GDM1 (cell line): ENCODE measurements at places on chromosomes 11 and 22.

- DNase-seq: no peak
Observed at GRCh38 chr11:1178201-1178885, 20.6 kb downstream of the MUC5AC start.

DNA sequence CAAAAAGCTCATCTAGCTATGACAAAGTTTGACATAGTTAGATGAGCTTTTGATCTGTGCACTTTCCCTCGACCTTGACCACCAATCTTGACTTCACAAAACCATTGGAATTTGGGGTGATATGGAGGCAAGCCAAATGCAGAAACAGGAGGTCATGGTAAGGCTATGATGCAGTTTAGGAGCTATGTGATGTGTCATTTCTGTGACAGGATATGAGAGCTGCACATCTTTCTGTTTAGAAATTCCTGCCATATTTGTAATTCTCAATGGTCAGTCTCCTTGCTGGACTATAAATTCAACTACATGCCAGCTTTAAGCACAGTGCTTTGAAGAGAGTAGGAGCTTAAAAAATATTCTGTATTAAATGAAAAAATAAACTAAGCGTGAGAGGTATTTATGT, 12.9 kb downstream of the OR51B6 start:
- no peak for DNase-seq

GRCh38 chr11:91880660-91881059, 344.0 kb upstream of the FAT3 start:
- DNase-seq: no peak

GRCh38 chr11:85749884-85750283, 61.1 kb downstream of the SYTL2 start:
- DNase-seq: no peak

DNA sequence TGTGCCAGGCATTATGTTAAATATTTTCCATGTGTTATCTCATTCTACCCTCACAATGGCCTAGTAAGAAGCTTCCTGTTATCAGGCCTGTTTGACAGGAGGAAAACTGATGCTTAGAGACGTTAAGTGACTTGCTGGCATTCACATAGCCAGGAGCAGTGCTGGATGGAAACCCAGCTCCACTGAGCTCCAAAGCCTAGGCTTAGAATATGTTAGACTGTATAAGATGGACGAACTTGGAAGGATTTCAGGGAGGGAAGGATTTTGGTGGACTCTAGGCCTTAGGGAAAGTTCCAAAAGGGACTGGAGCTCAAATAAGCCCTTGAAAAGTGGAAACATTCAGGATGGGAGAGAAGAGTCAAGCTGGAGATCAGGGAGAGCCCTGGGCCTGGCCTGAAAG, 2.1 kb downstream of the CD44 start:
- DNase-seq: no peak

GRCh38 chr11:34382532-34383276, 24.9 kb upstream of the ABTB2 start:
- DNase-seq: peak; percentile 10

GRCh38 chr11:26204101-26204500, 127.8 kb upstream of the ANO3 start:
- DNase-seq: no peak

- no peak for DNase-seq
Observed at GRCh38 chr11:118090545-118091162, 3.9 kb upstream of the SMIM35 start.

- no peak for DNase-seq
Observed at GRCh38 chr22:44526779-44527126, 28.7 kb upstream of the RTL6 start.

DNA sequence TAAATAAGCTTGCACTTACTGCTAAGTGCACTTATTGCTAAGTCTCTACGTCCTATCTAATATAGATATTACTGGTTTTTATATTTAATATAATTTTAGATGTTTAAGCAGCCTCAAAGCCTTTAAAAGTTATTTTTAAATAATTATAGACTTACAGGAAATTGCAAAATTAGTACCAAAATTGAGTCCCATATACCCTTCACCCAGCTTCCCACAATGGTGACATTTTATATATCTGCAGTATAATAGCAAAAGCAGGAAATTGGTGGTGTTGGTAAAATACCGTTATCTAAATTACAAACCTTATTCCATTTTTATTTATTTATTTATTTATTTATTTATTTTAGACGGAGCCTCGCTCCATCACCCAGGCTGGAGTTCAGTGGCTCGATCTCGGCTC, 1.9 kb upstream of the AP1B1 start:
- no peak for DNase-seq

DNA sequence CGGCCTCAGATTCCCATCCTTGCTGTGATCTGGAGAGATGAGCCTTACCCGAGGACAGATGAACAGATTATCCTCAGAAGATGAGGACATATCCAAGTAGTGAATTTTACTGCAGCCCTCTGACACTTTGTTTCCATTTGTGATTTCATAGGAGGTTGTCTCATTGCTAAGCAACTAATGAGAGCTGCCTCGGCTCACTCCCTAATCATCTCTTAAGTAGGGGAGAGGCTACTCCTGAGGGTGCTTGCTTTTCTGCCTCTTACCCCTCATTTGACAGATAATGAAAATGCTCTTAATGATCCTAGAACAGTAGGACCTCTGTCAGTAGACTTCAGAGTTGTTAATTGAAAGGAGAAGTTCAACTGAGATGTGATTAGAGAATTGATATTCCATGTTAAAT, 150.9 kb downstream of the TBC1D22A start:
- no peak for DNase-seq

- DNase-seq: no peak
Observed at GRCh38 chr11:26227883-26228502, 103.9 kb upstream of the ANO3 start.

DNA sequence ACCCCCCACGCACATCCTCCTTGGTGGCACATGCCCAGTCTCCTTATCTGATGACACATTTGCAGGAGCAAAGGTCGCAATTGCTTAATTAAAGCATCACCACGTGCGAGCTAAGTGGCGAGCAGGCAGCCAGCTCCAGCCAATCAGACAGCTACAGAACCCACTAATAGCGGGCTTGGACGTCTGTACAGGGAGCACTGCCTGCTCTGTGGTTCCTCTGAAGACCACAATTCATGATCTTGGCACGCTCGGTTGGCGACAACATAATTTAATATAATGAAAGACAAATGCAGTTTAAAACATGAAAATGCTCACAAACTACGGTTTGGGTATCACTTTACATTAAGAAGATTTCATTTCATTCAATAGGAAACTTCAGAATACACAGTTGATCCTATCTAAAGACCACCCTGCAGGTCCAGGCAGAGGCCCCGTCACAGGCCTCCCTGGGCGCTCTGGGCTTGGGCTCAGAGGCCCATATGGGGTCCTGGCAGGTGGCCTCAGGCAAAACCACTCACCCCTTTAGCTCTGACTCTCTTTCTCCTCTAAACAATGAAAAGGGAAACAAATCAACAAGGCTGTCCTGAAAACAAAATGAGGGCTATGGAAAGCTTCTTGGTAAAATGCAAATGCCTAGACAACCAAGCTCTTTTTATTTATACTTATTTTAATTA, 10.4 kb downstream of the PACSIN2 start:
- DNase-seq: no peak

- no peak for DNase-seq
Observed at GRCh38 chr11:44256673-44257291, 53.2 kb downstream of the ALX4 start.

DNA sequence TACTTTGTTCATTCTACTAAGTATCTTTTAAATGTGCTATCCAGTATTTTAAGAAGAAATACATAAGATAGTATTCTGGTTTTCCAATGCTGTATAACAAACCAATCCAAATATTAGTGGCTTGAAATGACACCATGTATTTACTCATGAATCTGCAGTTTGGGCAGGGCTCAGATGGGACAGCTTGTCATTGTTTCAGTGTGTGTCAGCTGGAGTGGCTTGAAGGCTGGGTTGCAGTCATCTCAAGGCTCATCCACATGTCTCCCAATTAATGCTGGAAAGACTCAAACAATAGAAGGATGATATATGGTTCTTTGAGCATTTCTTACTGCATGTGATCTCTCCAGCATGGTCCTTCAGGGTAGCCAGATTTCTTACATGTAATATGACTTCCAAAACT, 146.2 kb downstream of the ARHGAP42 start:
- DNase-seq: no peak

DNA sequence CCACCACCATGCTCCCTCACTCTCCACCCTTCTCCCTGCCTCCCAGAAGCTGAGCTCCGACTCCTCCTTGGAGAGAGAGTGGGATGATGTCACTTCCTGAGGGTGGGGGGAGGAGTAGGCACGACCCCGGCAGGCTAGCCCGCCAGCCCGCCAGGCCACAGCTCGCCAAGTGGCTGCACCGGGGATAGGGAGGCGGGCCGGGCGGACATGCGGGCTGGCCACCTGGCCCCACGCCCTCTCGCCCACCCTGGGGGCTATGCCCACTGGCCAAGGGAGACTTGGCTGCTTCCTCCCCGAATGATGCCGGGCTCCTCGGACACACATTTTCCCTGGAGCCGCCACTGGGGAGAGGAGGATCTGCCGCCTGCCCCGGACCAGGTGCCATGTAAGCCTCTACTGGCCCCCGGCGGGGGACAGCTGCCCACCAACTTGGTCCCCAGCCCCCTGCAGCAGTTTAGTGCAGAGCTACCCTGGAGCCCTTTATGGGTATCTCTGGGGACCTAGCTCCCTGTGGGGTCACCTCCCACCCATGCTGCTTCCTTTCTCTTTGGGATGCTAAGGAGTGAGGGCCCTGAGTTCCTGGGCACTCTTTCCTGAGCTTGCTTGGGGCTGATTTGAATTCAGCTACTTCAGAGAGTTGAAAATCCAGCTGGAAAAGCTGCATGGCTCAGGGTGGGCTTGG, 33.7 kb upstream of the MYRF start:
- no peak for DNase-seq

- no peak for DNase-seq
Observed at GRCh38 chr11:76770642-76771445, 12.3 kb upstream of the TSKU start.

GRCh38 chr11:95042906-95043305, 6.3 kb upstream of the KDM4F start:
- no peak for DNase-seq

DNA sequence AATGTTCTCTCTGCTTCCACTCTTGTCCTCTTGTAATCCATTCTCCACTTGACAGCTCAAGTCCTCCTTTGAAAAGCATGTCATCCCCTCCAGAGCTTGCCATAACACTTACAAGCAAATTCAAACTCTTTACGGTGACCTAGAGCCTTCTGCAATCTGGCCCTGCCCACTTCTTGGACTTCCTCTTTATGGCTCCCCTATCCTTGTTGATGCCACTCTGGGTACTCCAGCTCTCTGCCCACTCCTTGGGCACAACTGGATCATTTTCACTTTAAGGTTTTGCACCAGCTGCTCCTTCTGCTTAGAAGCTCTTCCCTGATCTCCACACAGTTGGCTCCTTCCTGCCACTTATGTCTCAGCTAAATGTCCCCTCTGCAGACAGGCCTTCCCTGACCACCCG, 217.9 kb downstream of the DSCAML1 start:
- DNase-seq: no peak

GRCh38 chr11:107496011-107496410, 38.4 kb upstream of the CWF19L2 start:
- no peak for DNase-seq

DNA sequence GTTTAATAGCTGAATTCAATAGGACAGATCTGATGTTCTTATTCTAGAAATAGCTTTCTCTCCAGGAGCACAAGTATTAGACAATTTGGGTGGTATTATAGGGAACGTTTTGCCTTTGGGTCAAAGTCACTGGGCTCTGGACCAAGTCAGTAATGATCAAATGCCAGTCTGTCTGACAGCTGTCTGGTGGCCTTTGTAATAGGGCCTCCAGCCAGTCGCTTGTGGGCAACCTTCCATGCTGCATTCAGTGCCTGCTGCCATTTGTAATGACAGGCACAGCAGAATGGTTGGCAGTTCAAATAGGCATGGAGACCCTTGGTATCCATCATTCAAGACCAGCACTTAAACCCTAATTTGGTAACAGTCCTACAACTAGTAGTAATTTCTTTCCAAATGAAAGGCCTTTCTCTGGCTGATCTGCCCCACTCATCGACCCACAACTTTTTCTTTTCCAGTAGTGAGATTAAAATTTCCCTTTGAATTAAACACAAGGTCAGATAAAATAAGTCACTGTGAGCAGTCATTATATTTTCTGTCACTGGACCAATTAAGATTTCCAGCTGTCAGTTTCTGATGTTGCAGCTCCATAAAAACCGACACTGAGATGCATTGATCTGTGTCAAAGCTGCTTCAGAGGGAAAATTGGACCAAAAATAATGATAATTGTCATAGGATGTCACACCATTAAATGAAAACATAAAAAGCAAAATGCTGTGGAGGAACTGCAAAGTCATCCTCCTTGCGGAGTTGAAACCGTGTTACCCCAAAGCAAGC, 1038.1 kb downstream of the LRRC4C start:
- DNase-seq: no peak

DNA sequence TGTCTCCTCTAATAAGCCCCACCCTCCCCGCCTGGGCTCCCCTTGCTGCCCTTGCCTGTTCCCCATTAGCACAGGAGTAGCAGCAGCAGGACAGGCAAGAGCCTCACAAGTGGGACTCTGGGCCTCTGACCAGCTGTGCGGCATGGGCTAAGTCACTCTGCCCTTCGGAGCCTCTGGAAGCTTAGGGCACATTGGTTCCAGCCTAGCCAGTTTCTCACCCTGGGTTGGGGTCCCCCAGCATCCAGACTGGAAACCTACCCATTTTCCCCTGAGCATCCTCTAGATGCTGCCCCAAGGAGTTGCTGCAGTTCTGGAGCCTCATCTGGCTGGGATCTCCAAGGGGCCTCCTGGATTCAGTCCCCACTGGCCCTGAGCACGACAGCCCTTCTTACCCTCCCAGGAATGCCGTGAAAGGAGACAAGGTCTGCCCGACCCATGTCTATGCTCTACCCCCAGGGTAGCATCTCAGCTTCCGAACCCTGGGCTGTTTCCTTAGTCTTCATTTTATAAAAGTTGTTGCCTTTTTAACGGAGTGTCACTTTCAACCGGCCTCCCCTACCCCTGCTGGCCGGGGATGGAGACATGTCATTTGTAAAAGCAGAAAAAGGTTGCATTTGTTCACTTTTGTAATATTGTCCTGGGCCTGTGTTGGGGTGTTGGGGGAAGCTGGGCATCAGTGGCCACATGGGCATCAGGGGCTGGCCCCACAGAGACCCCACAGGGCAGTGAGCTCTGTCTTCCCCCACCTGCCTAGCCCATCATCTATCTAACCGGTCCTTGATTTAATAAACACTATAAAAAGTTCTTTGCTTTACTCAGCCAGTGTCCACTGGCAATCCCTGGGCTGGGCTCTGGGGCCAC, 14.4 kb downstream of the TSKU start:
- no peak for DNase-seq

- no peak for DNase-seq
Observed at GRCh38 chr22:46464701-46465344, 72.6 kb downstream of the CELSR1 start.

GRCh38 chr22:50296658-50297490, 10.6 kb downstream of the PLXNB2 start:
- DNase-seq: no peak

GRCh38 chr11:79259800-79260199, 181.0 kb downstream of the TENM4 start:
- DNase-seq: no peak

DNA sequence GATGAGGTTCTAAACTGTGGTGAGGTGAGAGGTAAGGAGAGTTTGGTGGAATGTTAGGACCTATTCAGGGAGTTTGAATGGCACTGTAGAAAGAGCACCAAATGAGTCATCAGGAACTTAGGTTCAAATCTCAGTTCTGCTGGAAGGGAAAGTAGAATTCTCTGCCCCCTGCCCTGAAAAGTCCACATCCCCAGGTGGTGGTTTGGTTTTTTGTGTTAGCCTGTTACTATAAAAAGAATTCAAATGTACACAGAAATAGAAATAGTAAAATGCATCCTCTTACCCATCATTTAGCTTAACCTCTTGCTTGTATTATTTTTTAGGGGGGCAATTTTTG, 20.2 kb downstream of the PPFIBP2 start:
- no peak for DNase-seq
